ENCODE measurements at places on chromosomes 4 and X.

DNA sequence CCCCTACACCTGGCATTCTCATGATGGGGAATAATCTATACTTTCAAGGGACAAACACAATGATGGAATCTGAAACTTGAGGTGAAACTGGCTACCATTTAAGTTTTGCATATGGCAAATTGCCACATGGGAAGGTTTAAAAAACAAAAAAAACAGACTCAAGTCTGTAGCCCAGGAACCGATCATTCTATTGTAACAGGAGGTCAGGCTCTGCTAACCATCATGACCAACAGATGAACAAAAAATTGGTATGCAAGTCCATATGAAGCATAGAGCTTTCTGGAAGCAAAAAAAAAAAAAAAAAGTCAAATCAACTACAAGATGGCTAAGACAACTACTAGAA lies 594.3 kb upstream of the DIPK2B start:
- no peak for DNase-seq

- no peak for DNase-seq
These were observed 4.0 kb downstream of the DIPK2B start for GRCh38 chrX:45196701-45197100.

DNA sequence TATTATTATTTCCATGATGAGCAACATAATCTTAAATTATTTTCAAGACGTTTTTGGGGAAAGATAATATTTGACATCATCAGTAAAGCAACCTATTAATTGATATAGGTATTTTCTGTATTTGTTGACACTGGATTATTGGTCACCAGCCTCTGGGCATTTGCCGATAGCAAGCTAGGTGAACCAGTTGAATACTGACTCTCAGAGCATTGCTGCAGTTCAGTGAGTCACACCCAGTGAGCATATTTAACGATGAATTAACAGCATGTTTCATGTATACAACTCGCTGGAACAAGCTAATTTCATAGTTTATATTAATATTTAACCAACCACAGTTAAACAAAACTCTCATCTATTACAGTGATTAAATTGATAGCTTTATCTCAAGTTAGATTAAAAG lies 1006.0 kb upstream of the DIAPH2 start:
- DNase-seq, result no peak

DNA sequence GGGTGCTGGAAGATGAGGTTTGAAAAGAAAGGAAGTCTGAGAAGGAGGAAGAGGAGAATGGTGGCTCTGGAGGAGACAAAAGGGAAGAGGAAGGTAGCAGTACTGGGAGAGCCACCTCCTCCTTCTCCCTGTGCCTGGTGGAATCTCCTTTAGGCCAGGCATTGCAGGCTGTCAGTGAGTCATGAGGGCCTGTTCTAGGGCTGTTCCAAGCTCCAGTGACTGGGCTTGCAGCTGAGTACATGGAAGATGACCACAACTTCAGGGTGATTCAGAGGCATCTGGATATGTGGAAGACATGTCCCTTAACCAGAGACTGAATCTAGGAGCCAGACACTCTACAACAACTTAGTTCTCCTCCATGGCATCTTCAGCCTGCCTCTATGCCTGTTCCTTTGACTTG lies 107.8 kb downstream of the EFNB1 start:
- DNase-seq, result peak; percentile 78

DNA sequence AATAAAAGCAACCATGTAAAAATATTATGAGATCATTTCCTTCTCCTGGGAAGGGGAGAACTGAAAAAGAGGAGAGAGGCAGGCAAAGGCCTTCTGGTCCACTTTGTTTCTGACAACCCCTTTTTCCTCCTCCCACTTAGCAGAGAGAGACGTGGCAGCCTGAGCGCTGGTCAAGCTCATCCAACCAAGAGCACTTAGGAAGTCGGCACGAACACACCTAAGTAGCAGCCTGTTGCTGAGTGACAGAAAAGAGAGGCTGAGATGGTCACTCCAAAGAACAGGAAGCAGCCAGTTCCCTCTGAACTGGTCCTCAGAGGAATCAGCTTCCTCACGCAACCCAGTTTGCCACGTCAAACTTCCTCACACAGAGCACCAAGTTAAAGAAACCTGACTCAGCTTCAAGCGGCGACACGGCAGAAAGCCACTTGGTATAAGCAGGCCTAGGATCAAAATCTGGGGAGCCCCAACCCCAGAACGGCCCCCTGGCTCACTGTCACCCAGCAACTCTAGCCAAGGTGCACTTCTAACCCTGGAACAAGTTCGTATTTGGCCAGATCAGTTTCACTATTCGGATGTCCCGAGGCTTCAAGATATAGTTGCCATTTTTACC lies 861 bp downstream of the SEC24D start:
- DNase-seq, result peak; percentile 73

DNA sequence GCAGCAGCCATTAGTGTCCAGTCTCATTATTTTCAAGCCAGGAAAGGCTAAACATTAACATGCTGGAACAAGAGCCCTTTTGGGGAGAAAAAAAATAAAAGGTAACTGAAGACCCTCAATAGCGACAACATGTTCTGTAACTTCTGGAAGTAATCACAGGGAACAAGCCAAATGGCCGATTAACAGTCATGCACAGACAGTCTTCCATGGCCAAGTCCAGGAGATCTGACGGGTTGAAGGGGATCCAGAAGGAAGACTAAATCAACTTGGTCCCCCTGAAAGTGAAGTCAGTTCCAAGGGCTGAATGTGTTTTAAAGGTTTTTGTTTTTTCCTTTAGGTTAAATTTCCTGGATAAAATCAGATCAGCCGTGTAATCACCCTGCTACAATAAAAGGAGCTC lies 52.5 kb downstream of the LNX1 start:
- no peak for DNase-seq

GRCh38 chr4:43837171-43837570 lies 611.4 kb downstream of the KCTD8 start:
- DNase-seq, result peak; percentile 28

DNA sequence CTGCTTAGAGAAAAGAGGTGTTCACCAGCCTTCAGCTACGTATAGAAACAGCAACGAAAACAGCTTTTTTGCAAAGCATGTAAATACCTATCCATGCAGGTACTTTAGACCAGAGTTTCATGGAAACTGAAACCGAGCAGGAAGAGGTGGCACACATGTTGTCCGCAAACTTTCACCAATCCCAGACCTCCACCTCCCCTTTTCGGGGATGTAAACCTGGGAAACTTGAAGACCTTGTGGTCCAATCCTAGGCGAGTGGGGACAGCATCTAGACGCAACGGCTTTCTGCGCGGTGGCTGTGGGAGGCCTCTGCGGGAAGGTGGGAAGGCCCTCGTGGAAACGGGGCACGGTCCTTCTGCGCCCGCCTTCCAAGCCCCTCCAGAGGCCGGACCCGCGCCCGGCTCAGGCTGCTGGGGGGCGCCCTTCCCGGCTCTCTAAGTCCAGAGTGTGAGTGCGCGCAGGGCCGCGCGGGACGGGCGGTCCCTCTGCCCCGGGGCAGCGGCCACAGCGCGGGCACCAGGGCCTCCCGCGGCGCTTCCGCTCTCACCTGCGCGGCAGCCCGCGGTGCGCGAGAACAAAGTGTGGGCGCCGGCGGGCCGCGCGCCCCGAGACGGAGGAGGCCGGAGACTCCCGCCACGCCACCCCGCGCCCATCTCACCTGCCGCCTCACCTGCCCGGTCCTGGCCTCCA lies 830 bp upstream of the SHROOM2 start:
- no peak for DNase-seq

GRCh38 chr4:139188648-139189416 lies 11.8 kb upstream of the ELF2 start:
- DNase-seq, result no peak

- no peak for DNase-seq
These were observed 76.0 kb upstream of the KIT start for GRCh38 chr4:54581807-54582206.

DNA sequence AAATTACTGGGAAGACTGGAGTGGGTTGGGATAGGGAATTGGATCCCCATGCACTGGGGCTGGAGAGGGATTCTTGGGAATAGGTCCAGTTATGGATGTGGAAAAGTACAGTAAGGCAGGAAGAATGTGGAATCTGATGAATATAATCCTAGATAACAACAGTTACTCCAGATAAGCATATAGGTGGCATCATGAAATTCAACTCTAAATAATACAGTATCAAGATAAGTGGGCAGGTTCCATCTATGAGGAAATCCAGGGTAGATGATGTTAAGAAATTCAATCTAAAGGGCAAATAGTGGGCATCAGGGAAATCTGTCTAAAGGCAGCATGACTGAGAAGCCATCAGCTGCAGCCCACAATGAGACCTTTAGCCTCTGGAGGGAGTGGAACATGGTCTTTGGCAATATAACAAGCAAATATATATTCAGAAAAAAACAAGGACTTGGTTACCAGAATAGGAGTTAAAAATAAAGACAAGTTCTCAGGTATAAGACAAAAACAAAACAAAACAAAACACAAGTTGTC lies 1.2 kb downstream of the DTHD1 start:
- DNase-seq, result no peak

DNA sequence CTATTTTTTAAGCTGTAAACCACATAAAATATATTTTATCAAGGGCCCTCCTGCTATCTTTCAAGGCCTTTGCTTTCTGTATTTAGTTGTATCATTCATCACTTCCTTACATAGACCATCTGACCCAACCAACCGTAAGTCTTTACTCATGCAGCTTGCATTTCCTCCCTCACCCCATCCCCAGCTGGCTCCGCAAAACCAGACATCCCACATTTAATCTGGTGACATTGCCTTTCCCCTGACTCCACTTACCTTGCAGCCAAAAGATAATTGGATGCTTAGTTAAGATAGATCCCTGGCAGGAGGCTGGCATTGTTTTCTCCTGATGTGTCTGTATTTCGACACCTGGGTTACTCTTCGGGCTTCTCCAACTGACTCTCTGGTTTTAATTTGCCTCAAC lies 183.7 kb upstream of the LDB2 start:
- DNase-seq, result peak; percentile 70
